ENCODE measurements at places on chromosomes 3 and 15. TPM values are rescaled to one million over a fixed set of nuclear protein-coding genes. Genes with fewer than 3 reads are reported as not detected.
A peak's percentile ranks its signal among the peaks of the same experiment; 100 is the strongest.

GRCh38 chr3:129827765-129828164 is 65.7 kb downstream of the TMCC1 start:
- DNase-seq: peak; percentile 11

GRCh38 chr15:95409626-95410310 is 920.7 kb upstream of the NR2F2 start:
- no peak for DNase-seq

DNAH12 gene
- not detected for total RNA-seq

DNA sequence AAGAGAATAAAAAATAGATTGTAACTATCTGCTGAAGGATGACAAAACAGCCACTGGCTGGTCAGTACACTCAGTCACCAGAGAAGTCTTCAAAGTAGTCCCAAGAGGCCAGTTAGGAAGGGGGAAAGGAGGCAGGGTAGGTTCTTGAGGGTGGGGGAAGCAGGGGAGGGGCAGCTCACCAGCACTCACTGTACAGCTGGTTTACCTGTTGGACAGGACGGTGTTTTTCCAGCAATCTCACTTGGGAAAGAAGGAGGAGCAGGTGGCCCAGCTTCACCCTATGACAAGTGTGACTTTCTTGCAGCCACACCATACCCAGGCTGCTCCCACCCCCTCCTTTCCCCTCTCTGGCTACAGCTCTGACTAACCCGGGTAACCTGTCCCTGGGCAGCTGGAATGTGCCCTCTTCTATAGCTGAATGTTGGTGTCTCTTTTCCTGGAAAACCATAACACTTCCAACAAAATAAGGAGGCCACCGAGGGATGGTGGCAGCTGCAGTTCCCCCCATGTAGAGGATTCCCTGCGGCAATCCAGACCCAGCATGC is 203.4 kb upstream of the NSMCE3 start:
- no peak for DNase-seq

DNA sequence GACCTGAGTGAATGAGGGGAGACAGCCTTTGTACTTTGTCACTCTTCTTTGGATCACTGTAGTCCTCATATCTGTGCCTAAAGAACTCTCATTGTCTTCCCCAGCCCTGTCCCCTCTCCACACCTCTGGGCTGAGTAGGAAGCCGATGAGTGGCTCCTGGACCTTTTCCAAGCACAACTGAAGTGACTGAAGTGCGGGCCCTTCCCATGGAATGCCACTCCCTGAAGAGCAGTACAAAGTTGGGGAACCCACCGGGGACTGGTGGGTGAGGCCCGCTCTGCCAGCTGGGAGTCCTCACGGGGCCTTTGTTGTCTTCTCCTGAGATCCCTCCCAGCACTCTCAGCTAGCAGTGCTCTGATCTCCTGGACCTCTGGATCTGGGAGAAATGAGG is 90.1 kb downstream of the AAGAB start:
- no peak for DNase-seq

DNA sequence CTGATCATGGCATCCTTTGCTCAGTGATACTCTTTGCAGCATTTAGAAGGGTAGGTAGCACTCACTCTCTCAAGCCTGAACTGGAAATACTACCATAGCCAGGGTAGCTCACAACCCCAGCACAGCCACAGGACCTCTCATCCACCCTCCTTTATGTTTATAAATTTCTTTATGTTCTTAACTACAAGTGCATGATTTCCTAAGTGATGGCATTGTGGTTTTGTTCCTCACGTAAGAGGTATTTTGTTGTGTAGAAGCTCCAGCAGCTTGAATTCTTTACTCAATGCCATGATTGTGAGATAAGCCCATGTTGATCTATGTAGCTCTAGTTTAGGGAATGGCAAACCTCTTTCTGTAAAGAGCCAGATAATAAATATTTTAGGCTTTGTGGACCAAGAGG is 7.9 kb upstream of the RTP3 start:
- no peak for DNase-seq

- DNase-seq: no peak
These were observed 273.3 kb upstream of the ICE2 start for GRCh38 chr15:60751985-60752952.

GRCh38 chr3:16595778-16596177 is 9.4 kb downstream of the DAZL start:
- no peak for DNase-seq

- DNase-seq: no peak
These were observed 25.7 kb downstream of the IQGAP1 start for GRCh38 chr15:90413411-90414379.

FOXB1 gene
- total RNA-seq: 4.7 TPM

GXYLT2 gene
- 5.1 TPM for total RNA-seq

DNA sequence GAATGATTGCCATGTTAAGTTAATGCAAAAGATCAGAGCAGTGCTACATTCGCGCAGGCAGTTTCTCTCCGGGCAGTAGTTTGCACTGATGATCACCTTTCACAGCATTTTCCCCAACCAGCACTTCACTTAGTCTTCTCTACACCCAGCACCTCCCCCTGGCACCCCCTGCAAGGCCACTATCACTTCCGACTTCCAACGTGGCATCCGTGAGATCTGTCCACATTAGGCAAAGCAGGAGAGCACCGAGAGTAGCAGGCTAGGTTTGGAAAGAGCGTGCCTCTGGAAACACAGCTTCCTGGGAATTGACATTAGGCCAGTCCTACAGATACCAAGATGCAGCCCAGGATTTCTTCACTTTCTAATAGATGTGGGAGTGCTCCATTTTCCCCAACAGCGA is 180.2 kb upstream of the CDIN1 start:
- DNase-seq: no peak

PAK2 gene
- total RNA-seq: 56.0 TPM

DNA sequence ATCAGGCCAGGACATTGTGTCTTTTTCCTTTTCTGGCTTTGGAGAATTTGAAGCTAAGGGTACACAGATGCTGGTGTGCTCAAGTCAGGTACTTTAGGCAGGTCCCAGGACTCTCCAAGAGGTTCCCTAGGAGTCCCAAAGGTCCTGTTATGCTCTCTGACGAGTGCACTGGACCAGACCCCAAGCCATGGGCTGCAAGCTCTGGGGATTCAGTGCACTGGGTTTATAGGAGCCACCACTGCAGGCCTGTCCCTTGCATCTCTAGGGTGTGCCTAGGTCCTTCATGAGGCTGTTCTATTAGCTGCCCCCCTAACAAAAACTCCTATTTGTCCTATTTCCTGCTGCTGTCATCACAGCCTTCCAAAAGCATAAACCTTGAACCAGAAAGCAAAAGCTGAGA is 31.9 kb upstream of the BFSP2 start:
- DNase-seq: no peak

UBR1 gene
- total RNA-seq: 16.2 TPM

Data from GM23338 (cell line).